Left hindlimb (tissue), 1 donor: ENCODE measurements at places on chromosomes 12 and 14.
A peak's percentile ranks its signal among the peaks of the same experiment; 100 is the strongest.

- DNase-seq, result no peak
These were observed 89.8 kb downstream of the KITLG start for GRCh38 chr12:88490425-88490824.

DNA sequence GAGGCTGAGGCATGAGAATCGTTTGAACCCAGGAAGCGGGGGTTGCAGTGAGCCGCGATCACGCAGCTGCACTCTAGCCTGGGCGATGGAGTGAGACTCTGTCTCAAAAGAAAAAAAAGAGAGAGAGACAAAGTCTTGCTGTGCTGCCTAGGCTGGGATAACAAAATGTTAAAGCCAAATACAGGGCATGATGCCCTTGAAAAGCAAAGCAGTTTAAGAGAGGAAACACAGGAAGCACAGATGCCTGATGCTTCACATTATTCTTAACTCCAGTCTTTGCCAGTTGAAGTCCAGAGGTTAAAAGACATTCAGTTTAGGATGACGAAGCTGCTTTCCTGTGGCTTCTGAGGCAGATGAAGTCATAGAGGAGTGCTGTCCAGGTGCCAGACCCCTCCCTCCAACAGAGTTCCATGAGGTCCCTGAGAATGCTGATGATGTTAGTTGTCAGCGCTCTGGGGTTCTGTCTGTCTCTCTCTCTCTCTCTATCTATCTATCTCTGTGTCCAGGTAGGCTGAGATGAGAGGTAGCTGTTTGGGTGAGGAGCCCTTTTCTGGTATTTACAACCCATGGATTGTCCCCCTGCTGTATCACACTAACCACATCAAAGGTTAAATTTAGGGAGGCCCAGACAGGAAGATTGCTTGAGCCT, 4.9 kb upstream of the MRPL52 start:
- peak; percentile 66 for DNase-seq

DNA sequence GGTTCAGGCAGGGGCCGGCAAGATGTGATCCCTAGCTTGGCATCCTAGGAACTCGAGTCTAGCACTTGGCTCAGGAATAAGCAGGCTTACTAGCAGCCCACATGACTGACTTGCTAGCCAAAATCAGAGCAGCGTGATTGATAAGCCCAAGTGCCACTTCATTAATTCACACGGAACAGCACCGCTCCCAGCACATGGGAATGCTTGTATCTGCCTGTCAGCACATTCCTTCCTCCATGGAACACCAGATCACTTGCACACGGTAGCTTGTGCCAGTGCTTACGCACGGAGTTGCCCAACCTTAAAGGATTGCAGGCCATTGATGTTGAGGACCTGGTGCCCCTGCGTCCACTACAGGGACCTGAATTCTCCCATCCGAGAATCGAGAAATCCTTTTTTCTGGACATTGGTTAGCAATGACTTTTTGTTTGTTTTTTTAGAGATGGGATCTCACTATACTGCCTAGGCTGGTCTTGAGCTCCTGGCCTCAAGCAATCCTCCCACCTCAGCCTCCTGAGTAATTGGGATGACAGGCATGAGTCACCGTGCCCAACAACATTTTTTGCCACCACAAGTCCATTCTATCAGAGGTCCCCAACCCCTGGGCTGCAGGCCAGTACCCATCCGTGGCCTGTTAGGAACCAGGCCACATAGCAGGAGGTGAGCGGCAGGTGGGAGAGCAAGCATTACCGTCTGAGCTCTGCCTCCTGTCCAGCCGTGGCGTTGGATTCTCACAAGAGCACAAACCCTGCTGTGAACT, 30.6 kb upstream of the TSPAN9 start:
- DNase-seq, result no peak

- DNase-seq, result peak; percentile 44
These were observed 81.6 kb downstream of the SPRING1 start for GRCh38 chr12:116656306-116656705.

DNA sequence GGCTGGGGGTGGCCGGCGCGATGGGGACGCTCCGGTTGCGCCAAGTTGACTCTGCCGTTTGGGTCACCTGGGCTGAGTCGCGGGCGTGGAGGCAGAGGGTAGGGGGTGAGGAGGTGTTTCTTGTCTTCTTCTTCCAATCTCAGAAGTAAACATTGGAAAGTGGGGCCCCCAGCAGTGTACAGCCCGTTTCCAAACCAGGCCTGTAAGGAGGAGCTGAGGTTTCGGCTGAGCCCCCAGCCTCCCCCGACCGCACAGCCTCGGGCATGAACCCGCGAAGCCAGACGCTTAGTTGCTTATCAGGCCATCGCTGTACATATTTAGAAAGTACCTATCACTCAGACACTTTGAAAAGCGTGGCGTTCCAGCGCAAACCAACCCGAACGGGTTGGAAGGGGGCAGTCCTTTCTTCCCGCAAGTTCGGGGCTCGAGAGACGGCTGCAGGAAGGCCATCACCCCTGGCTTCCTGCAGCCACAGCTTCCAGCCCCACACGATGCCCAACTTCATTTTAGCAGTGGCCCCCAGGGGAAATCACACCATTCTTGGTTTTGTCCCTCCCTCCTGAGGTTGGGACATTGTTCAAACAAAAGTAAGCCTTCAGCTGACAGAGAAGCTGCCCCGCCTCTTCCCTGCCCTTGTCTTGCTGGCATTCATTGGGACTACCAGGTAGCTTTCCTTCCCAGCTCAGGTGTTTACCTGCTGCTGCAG, 164.1 kb downstream of the ZFP36L1 start:
- DNase-seq, result no peak

DNA sequence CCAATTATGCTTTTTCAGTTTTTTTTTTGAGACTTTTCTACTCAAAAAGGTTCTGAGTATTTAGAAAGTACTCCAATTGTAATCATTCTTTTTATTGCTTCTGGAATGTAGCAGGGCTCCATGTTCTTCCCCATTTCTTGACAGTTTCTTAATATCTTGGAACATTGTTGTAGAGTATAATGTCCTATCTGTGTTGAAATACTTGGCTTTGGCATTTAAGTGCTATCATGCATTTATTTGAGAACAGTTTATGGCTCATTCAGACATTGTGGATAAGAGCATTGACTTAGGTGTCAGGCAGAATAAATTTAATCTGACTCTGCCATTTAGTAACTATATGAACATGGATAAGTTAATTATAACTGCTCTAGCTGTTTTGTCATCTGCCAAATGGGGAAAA, 28.3 kb downstream of the ADIPOR2 start:
- no peak for DNase-seq

DNA sequence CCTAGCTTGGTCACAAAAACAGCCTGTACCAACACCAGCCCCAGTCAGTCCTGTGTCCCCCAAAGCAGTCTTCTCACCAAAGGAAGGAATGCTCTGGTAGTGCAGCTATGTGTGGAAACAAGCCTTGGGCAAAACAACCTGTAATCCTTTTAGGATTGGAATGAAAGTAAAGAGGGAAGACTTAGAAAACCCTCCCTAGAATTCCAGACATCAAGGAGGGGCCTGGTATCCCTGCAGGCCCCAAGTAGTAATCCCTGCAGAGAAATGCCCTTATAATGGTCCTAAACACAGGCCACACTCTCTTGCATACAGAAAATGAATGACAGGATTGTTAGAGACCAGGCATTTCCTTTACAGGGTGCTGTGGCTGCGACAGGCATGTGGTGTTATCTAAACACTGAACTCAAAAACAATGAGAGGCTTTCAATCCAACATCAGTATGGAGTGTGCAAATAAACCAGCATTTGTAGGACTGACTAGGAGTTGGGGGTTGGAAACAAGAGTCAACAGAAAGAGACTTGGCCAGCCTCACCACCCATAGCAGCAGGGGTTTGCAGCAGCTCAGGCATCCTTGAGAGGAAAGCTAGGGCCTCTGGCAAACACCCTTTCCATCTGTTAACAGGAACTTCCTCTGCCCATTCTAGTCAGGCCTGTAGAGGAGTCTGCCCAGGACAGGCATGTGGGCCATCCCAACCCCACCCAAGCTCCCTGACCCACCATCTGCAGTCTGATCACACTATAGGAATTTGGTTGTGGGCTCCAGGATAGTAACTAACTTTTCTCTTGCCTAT, 59.1 kb downstream of the DCAF5 start:
- DNase-seq, result no peak

DNA sequence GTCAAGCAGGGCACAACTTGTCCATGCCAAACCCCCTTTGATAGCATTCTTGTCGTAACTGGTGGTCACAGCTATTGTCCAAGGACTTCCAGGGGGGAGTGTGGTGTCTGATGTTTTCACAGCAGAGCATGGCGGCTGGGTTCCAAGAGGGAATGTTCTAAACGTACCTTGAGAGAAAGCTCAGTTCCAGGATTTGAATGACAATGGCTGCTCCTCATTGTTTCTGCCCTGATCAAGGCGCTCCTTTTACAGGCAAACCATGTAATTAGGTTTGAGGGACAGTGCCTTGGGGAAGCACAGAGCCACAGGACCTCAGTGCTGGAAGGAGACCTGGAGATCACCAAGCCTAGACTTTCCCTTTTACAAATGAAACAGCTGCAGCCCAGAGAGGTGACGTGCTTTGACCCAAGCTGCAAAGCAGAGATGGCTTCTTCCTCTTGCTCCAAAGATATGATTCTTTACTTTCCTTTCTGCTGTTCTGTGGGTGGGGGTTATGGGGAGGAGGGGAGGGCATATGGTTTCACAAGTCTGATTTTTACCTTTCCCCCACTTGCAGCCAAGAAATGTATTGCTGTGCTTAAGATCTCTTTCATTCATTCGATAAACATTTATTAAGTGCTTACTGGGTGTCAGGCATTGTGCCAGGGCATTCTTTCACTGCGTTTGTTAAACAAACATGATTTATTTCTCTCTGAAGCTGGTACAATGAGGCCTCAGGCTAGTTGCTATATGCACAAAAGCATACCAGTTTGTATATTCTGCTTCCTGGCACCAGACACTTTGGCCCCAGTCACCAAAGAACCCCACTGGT, 172.8 kb downstream of the KTN1 start:
- DNase-seq, result no peak

GRCh38 chr14:89844508-89844907, 110.0 kb downstream of the EFCAB11 start:
- DNase-seq, result no peak

DNA sequence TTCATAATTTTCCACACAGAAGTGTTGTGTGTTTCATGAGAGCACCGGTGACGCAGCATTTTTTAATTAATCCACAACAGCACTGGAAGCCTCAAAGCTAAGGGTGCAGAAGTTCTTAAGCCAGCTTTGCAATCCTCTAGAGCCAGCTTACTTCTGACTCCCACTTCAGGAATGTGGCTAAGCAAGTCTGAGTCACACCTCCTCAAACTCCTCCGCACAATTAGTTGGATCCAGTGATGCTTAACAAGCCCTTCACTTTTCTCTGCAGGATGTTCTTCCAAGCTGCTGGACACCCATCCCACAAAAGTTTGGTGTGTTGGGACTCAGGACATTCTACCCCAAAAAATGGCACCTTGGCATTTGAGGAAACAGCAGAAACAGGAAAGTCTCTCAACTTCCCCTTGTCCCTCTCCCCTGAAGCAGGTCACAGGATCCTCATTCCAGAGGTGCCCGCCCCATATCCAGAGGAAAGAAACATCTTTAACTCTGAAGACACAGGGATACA, 210.0 kb downstream of the PPM1H start:
- DNase-seq, result no peak

DNA sequence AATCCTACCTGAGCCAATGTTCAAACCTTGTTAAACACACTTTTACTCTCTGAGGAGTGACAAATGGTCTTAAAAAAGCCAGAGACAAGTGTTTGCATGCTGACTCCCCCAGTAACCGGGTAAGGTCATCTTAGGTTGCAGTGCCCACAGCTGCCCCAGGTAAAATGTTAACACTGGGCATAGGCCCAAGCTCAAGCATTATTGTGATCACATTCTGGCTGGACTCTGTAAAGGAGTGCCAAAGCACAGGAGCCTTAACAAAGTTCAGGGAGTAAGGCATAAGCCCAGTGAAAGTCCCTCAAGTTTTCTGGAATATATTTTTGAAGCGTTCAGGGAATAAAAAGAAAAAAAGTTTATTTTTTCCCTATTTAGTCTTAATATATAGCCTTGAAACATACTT, 8.6 kb downstream of the EDDM3A start:
- DNase-seq, result no peak

- DNase-seq, result no peak
These were observed 400.1 kb upstream of the MDGA2 start for GRCh38 chr14:48075487-48075886.

GRCh38 chr12:43111608-43112007, 440.4 kb downstream of the ADAMTS20 start:
- no peak for DNase-seq

DNA sequence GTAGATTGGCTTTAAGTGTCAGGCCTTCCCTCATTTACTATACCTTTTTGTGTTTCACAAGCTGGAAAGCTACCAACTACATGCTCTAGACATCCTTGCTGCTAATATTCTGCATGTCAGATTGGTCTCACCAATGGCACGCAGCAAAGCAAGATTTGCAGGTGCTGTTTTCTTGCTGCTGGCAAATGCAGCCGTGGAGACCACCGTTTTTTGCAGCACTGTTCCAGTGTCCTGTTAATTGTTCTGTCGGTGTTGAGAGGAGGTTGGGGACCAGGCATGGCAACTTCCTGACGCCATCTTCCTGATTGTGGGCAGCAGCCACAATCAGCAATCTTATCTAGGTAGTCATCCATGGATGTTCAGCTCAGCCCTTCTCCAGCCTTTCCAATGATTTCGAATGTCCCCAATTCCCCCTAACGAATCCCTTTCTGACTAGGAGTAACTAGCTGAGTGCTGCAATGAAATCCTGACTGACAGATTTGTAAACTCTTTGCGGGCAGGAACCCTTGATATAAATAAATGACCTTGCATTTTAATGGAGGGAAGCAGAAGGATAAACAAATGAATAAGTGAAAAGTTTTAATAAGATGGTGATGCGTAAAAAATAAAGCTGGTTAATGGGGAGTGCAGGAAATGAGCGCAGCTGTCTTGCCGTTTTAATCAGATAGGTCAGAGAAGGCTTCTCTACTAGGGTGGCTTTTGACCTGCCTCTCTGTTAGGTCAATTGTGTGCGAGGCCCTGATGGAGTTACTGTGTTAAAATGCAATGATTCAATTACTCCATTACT, 574 bp upstream of the CRADD start:
- DNase-seq, result no peak

DNA sequence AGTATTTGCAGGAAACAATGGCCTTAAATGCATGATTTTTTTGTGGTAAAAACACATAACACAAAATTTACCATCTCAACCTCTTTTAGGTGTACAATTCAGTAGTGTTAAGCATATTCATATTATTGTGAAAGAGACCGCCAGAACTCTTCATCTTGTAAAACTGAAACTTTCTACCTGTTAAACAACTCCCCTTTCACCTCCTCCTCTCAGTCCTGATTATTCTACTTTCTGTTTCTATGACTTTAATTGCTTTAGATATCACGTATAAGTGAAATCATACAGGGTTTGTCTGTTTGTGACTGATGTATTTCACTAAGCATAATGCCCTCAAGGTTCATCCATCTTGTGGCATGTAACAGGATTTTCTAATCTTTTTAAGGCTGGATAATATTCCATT, 353.4 kb downstream of the ADAMTS20 start:
- no peak for DNase-seq

DNA sequence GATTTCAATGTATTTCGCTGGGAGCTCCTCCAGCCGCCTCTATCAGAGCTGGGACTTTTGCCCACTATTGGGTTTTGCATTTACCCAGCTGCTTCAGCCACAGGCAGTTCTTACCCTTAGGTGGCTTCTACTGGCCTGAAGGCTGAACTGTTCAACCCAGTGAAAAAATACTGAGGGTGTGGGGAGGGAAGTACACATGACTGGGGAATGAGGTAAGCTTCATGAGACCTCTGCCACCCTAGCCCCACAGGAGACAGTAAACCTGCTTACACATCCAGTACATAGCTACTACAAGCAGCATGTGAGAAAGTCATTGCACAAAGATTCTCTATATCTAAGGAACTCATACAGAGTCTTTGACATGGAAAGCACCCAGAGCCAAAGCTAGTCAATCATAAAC, 411.1 kb downstream of the SYT1 start:
- no peak for DNase-seq
